Sigmoid colon (tissue), 7 donors: ENCODE measurements at places on chromosomes 3 and 15. TPM values are rescaled to one million over a fixed set of nuclear protein-coding genes. Genes with fewer than 3 reads are reported as not detected.

DNA sequence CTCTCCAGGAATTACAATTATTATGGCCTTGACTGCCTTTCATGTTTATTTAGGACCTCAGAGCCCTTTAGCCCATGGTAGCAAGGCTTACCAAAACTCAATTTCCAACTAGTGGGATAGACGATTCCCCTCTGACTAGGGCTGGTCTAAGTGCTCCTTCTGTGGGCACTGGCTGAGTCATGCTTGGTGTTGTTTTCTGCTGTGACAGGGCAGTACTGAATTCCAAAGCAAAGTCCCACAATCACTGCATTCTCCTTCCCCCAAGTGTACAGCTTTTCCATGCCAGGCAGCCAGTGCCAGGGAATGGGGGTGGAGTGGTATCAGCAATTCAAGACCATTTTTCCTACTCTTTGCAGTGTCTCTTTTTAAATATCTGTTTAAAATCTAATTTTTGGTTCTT is 509.0 kb upstream of the NECTIN3 start:
- H3K27me3 ChIP-seq, result no peaks in the 10 kb centered on the region
- no peaks in the 10 kb centered on the region for H3K4me1 ChIP-seq

GRCh38 chr15:56342653-56343052 is 22.6 kb upstream of the TEX9 start:
- no peaks in the 10 kb centered on the region for H3K4me1 ChIP-seq
- no peaks in the 10 kb centered on the region for H3K36me3 ChIP-seq
- no peak overlapping the region for H3K27ac ChIP-seq
- no peak overlapping the region for H3K4me3 ChIP-seq

GRCh38 chr3:28973609-28974008 is 307.3 kb upstream of the RBMS3 start:
- no peaks in the 10 kb centered on the region for H3K36me3 ChIP-seq
- no peak for DNase-seq
- H3K27me3 ChIP-seq, result no peaks in the 10 kb centered on the region

DNA sequence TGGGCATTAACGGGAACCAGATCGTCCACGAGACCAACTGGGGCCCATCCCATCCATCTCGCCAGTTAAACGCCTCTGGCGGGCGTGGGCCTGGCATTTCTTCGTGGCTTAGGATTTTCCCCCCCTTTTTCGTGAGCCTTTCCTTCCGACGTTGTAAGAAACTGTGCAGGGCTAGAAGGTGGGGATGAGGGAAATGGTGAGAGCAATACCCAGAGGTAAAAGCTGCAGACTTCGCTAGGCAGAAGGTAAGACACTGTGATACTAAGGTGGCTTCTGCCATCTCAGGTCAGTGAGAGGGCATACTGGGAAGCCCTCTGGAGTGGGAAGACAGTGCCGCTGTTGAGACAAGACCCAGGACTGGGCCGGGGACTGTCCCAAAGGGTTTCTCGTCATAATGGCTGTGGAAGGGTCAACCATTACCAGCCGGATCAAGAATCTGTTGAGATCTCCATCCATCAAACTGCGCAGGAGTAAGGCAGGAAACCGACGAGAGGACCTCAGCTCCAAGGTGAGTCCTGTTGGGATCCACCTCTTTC is 666 bp downstream of the MAPKBP1 start:
- H3K36me3 ChIP-seq, result no peaks in the 10 kb centered on the region
- H3K27ac ChIP-seq, result peak overlapping the region; percentile 88
- H3K4me1 ChIP-seq, result peaks cover 58% of the 10 kb centered on the region
- no peak for DNase-seq
- H3K27me3 ChIP-seq, result no peaks in the 10 kb centered on the region

Gene EPHB1
- total RNA-seq, result 2.5 TPM

Gene ABI3BP
- 177 TPM for total RNA-seq

GRCh38 chr15:88610701-88611231 is 10.4 kb upstream of the AEN start:
- no peaks in the 10 kb centered on the region for H3K4me1 ChIP-seq
- H3K27me3 ChIP-seq, result no peaks in the 10 kb centered on the region
- H3K27ac ChIP-seq, result no peak overlapping the region
- no peak for DNase-seq
- H3K4me3 ChIP-seq, result no peak overlapping the region
- no peaks in the 10 kb centered on the region for H3K36me3 ChIP-seq

GRCh38 chr3:75136100-75136897 is 521.8 kb upstream of the CNTN3 start:
- no peaks in the 10 kb centered on the region for H3K4me1 ChIP-seq
- no peaks in the 10 kb centered on the region for H3K27me3 ChIP-seq
- H3K4me3 ChIP-seq, result no peak overlapping the region
